ENCODE measurements at places on chromosomes 4 and X. TPM values are rescaled to one million over a fixed set of nuclear protein-coding genes. Genes with fewer than 3 reads are reported as not detected.

Gene FREM3
- total RNA-seq = not detected

GRCh38 chrX:80174925-80175574 lies 160.5 kb downstream of the TBX22 start:
- no peak overlapping the region for H3K4me3 ChIP-seq
- no peaks in the 10 kb centered on the region for H3K4me1 ChIP-seq
- H3K27ac ChIP-seq = no peak overlapping the region
- no peaks in the 10 kb centered on the region for H3K36me3 ChIP-seq
- no peak for DNase-seq

Gene SPANXB1
- not detected for total RNA-seq

GRCh38 chr4:122827879-122828601 lies 1.4 kb downstream of the FGF2 start:
- H3K27ac ChIP-seq = peak overlapping the region; percentile 64
- DNase-seq = peak; percentile 53
- H3K27me3 ChIP-seq = peaks cover 90% of the 10 kb centered on the region
- H3K4me1 ChIP-seq = peaks cover 19% of the 10 kb centered on the region

Gene FRMPD3
- total RNA-seq = not detected

DNA sequence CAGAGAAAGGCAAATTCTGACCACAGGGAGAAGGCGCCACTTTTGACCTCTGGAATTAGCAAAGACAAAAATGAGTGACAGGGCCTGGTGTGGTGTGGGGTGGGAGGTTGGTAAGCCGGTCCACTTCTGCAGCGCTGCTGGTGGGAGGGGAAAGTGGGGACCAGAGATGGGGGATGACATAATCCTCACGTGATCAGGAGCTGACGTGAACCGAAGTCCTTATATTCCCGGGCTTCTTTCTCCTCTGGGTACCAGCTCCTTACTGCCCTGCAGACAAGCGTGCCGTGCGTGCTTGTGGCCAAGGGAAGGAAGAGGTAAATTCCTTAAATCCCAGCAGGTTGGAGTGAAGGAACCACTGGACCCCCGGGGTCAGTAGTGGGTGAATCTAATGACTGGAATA lies at the start of gene TCEAL7:
Gene TCEAL7 (plus strand): TSS at position 249 of the 400 bp plus-strand sequence. CDS start 1,165 bp downstream, outside the sequence.
- no peak within 1 kb of the TSS for H3K27ac ChIP-seq
- DNase-seq = no peak
- peaks cover 54% of the 10 kb centered on the region for H3K27me3 ChIP-seq
- H3K4me1 ChIP-seq = no peaks in the 10 kb centered on the region
- no peak within 1 kb of the TSS for H3K4me3 ChIP-seq

- no peak for DNase-seq
- peaks cover 34% of the 10 kb centered on the region for H3K4me1 ChIP-seq
- peaks cover 32% of the 10 kb centered on the region for H3K27me3 ChIP-seq
- H3K36me3 ChIP-seq = no peaks in the 10 kb centered on the region
- no peak overlapping the region for H3K4me3 ChIP-seq
Measured at GRCh38 chr4:3372264-3372932, 69.4 kb upstream of the HGFAC start.

Gene TLR6
- total RNA-seq = 3.6 TPM

DNA sequence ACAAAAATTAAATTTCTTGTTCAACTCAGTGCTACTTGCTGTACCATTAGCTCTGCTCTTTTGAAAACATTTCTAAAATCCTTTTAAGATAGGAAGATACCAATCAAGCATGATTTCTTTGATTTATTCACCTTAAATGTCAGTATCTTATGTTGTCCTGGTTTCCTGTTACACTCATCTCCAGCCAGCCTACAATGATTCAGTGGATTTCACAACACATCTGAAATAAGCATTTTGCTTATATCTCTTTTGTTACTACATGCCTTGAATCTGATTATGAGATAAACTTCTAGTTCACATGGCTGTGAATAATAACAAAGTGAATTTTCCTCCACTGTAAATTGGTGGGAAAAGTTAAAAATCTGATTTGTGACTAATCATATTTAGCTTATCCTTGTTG lies 112.5 kb upstream of the BMP3 start:
- H3K36me3 ChIP-seq = no peaks in the 10 kb centered on the region
- no peak overlapping the region for H3K27ac ChIP-seq
- H3K27me3 ChIP-seq = no peaks in the 10 kb centered on the region
- H3K4me3 ChIP-seq = no peak overlapping the region

- H3K4me1 ChIP-seq = peaks cover 24% of the 10 kb centered on the region
- DNase-seq = no peak
- no peak overlapping the region for H3K4me3 ChIP-seq
- H3K27ac ChIP-seq = peak overlapping the region; percentile 60
Measured at GRCh38 chr4:10584042-10584441, 100.5 kb downstream of the CLNK start.

Gene USP51
- total RNA-seq = 2.7 TPM

- H3K4me3 ChIP-seq = no peak overlapping the region
- no peak overlapping the region for H3K27ac ChIP-seq
- H3K27me3 ChIP-seq = peaks cover 26% of the 10 kb centered on the region
- H3K4me1 ChIP-seq = peaks cover 13% of the 10 kb centered on the region
- no peaks in the 10 kb centered on the region for H3K36me3 ChIP-seq
Measured at GRCh38 chr4:139740121-139740520, 74.5 kb downstream of the MGST2 start.

DNA sequence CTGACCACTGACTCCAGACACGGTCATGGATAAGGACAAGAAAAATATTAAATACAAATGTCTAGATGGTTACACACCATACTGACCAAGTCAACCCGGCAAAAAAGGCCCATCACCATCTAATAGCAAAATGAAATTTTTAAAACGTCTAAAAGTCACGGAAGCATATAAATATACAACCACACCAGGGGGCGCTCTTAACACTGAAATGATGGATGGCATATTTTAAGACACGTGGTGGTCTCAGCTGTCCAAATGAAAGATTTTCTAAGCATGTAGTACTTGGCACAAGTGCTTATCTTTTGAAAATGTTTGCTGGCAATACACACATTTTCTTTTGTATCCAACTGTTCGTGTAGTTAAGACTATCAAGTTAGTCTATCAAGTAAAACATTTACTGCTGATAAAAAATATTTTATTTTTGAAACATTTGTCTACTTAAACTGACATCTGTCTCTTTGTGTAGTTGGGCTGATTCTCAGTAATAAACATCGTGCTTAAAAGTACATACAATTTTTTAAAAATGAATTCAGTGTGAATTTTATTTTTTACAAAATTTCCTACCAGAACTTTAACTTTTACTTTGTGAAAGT lies 64.6 kb downstream of the COX7B2 start:
- no peak overlapping the region for H3K4me3 ChIP-seq
- H3K27ac ChIP-seq = no peak overlapping the region
- H3K36me3 ChIP-seq = no peaks in the 10 kb centered on the region

- no peaks in the 10 kb centered on the region for H3K27me3 ChIP-seq
- H3K4me1 ChIP-seq = no peaks in the 10 kb centered on the region
- H3K4me3 ChIP-seq = no peak overlapping the region
- no peaks in the 10 kb centered on the region for H3K36me3 ChIP-seq
- no peak overlapping the region for H3K27ac ChIP-seq
Measured at GRCh38 chr4:72205831-72206230, 174.0 kb downstream of the NPFFR2 start.

Gene CT83
- total RNA-seq = not detected

GRCh38 chr4:153274967-153275366 lies 69.5 kb upstream of the MND1 start:
- H3K27me3 ChIP-seq = no peaks in the 10 kb centered on the region
- H3K4me1 ChIP-seq = peaks cover 6% of the 10 kb centered on the region
- H3K27ac ChIP-seq = no peak overlapping the region
- no peak overlapping the region for H3K4me3 ChIP-seq

DNA sequence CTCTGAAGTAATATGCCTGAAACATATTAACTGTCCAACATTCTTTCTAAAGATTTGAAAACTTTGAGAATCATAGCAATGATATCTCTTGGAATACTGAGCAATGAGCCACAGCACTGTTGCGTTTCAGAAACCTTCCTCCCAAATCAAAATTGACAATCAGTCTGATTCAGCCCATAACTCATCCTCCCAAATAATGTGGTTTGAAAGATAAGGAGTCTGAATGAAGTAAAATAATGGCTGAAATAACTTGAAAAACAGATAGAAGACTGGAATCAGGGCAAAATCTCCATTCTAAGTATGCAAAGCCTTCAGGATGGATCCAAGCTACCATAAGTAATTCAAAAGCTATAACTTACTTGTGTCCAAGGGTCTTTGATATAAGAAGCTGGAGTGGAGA lies 98.6 kb upstream of the PLS3 start:
- peaks cover 21% of the 10 kb centered on the region for H3K27me3 ChIP-seq
- H3K4me3 ChIP-seq = no peak overlapping the region
- H3K4me1 ChIP-seq = no peaks in the 10 kb centered on the region
- no peaks in the 10 kb centered on the region for H3K36me3 ChIP-seq
- H3K27ac ChIP-seq = no peak overlapping the region

Gene IL3RA
- 1.5 TPM for total RNA-seq

DNA sequence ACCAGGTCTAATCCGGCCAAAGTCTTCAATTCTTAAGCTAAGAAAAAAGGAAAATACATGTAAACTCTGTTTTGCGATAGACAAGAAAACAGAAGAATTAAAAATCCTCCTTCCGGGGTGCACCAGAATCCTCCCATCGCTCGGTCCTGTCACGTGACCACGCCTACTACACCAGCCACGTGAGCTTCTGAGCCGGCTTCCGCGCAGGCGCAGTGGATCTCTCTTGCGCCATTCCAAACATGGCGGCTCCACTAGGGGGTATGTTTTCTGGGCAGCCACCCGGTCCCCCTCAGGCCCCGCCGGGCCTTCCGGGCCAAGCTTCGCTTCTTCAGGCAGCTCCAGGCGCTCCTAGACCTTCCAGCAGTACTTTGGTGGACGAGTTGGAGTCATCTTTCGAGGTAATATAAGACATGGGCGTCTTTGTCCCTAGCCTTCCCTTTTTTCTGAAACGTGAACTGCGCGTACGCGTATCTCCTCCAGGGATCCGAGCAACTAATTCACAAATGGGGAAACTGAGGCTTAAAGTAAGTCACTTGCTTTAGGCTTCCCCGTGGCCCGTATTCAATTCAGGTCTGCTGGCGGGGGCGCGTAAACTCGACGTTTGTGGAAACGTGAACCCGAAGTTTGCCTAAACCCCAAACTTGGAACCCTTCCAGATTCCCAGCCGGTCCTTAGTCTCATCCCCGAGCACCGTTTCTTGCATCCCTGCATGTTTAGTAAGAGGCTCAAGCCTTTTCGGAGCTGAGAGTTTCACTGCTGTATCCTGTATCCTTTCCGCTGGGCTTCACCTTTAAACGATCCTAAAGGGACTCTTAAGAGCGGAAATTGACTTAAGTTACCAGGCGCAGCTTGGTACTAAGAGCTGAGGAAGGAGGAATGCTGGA lies at the start of gene MED28:
Gene MED28 (plus strand): TSS at position 226 of the 884 bp plus-strand sequence. CDS start 14 bp downstream, at position 240.
- H3K27me3 ChIP-seq = no peaks in the 10 kb centered on the region
- peak within 1 kb of the TSS; percentile 97 for H3K4me3 ChIP-seq
- peak within 1 kb of the TSS; percentile 100 for H3K27ac ChIP-seq
- peaks cover 6% of the 10 kb centered on the region for H3K36me3 ChIP-seq
- peak; percentile 94 for DNase-seq

Gene ZCCHC18
- 1.4 TPM for total RNA-seq

DNA sequence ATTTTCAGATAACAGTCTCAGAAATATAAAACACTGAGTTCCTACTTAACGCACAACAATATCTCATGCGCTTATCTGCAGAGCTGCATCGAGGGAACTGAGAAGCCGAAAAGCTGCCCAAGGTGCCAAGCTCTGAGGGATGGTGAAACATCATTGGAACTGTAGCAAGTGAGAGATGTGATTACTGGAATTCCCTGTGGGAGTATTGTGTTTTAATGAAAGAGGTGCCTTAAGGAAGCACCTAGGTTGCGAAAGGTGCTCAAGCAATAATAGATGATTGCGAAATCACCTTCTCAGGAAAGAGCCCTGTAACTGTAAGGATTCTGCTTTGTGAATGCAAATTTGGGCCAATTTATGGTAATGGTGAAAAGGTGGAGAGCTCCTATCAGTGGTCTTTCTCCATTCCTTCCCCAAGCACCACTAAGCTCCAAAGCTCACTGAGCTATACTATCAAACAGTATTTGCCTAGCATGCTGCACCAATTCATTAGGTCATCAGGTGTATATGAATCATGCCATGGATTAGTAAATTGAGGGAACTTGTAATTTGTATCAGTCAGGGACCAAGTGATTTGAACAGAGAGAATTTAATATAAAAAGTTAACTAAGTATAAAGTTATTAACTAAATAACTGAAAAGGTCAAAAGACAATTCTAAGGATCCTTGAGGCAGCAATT lies 59.0 kb upstream of the ATP8A1 start:
- H3K27me3 ChIP-seq = no peaks in the 10 kb centered on the region
- no peak for DNase-seq
- no peak overlapping the region for H3K27ac ChIP-seq
- no peak overlapping the region for H3K4me3 ChIP-seq

Gene DUSP21
- not detected for total RNA-seq

Gene RTL5
- 0.17 TPM for total RNA-seq

GRCh38 chr4:105415281-105415744 lies 58.5 kb downstream of the PPA2 start:
- no peak overlapping the region for H3K27ac ChIP-seq
- DNase-seq = no peak
- no peaks in the 10 kb centered on the region for H3K27me3 ChIP-seq
- H3K36me3 ChIP-seq = peaks cover 34% of the 10 kb centered on the region

- no peak for DNase-seq
- no peak overlapping the region for H3K4me3 ChIP-seq
- no peaks in the 10 kb centered on the region for H3K27me3 ChIP-seq
Measured at GRCh38 chr4:8342651-8343261, 73.2 kb downstream of the HTRA3 start.

Gene ZFYVE28
- total RNA-seq = 24.4 TPM

DNA sequence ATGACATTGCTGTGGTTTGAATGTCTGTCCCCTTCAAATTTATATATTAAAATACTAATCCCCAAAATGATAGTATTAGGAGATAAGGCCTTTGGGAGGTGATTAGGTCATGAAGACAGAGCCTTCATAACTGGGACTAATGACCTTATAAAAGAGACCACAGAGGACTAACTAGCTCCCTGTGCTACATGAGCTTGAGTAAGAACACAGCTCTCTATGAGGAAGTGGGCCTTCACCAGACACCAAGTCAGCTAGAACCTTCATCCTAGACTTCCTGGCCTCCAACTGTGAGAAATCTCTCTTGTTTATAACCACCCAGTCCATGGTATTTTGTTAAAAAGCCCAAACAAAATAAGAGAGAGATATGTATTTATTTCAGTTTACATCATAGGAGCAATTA lies 242.2 kb upstream of the CTSO start:
- no peak overlapping the region for H3K27ac ChIP-seq
- H3K36me3 ChIP-seq = no peaks in the 10 kb centered on the region
- H3K4me3 ChIP-seq = no peak overlapping the region
- no peaks in the 10 kb centered on the region for H3K27me3 ChIP-seq
- no peak for DNase-seq

Gene CLDN22
- total RNA-seq = not detected

Gene TLR1
- 3.2 TPM for total RNA-seq

GRCh38 chr4:3630136-3630597 lies 97.9 kb upstream of the LRPAP1 start:
- no peaks in the 10 kb centered on the region for H3K4me1 ChIP-seq
- no peak overlapping the region for H3K4me3 ChIP-seq
- H3K36me3 ChIP-seq = no peaks in the 10 kb centered on the region
- no peak for DNase-seq
- peaks cover 6% of the 10 kb centered on the region for H3K27me3 ChIP-seq
